ENCODE measurements at places on chromosomes 11 and 22.

DNA sequence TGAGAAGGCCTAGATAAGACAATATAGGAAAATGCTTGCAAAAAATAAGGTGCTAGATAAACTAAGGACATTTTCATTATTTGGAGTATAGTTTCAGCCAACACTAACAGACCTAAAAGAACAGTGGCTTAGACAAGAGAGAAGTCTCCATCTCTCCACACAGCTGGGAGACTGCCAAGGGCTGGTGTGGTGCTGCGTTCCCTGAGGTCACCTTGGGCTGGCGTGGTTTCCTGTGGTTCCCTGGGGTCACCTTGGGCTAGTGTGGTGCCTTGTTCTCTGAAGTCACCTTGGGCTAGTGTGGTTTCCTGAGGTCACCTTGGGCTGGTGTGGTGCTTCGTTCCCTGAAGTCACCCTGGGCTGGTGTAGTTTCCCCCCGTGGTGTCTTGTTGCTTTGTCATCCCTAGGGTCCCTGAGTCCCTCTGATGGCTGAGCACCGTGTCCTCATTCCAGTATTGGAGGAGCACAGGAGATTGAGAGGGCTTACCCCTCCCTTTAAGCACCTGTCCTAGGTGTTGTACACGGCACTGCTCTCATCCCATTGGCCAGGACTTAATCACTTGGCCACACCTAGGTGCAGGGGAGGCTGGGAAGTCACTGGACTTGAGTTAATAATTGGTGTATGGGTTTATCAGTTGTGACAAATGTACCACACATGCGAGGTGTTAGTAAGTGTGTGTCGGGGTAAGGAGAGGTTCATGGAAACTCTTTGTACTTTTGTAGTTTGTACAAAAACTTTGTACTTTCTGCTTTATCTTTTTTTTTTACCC is 14.9 kb downstream of the SAMM50 start:
- DNase-seq: no peak

DNA sequence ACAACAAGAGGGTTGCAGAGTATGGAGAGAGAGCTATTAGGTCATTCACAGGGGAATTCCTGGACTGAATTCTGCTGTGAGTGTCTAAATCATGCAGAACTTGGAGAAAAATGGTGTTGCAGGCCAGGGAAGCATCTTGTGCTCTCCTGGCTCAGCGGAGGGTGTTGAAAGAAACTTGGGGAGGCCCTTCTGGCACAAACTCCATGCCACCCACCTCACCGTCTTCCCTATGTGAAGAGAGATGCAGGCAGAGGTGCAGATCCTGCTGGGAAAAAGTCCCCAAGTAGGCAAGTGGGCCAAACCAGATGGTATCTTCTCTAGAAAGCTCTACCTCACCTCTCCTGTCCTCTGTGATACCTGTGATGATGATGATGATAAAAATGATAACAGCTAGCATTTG is 604.3 kb upstream of the API5 start:
- DNase-seq: no peak

- no peak for DNase-seq
Measured at GRCh38 chr11:30089921-30090320, 73.1 kb upstream of the KCNA4 start.

- no peak for DNase-seq
Measured at GRCh38 chr11:9672918-9673317, 9.0 kb downstream of the SWAP70 start.

DNA sequence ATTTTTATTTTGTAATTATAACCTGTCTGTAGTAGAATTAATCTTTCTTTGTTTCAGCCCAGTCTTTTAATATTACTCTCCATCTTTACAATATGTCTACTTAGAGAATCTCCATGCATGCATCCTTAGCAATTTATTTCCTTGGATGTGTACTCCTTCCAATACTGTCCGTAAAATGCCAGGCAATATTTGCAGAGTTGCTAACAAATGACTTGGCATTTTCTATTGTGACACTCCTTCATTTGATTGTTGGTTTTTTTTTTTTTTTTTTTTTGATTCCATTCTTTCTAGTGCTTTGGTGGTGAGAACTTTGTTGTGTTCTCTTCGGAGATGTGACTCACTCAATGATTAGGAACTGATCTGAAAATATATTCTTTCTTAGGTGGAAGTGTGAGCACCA is 220.3 kb downstream of the CNTN5 start:
- DNase-seq: no peak

DNA sequence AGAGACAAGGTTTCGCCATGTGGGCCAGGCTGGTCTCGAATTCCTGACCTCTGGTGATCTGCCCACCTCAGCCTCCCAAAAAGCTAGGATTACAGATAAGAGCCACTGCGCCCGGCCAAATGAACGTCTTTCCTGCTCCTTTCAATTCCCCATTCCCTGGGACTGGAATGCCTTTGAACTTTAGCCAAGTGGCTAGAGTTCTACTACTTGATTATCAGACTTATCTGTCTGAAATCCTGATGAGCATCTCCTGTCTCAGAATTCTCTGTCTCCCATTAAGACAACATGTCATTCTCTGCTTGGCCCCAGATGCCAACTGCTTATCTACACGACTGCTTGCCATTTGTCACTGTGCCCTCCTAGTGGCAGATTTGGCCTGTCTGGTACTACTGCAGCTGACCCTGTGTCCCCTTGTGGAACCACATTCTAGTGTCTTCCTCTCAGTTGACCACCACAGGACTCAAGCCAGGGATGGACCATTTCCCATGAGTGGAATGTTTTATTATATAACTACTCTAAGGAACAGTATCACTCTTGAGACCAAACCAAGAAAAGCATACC is 33.1 kb upstream of the IPO7 start:
- no peak for DNase-seq

DNA sequence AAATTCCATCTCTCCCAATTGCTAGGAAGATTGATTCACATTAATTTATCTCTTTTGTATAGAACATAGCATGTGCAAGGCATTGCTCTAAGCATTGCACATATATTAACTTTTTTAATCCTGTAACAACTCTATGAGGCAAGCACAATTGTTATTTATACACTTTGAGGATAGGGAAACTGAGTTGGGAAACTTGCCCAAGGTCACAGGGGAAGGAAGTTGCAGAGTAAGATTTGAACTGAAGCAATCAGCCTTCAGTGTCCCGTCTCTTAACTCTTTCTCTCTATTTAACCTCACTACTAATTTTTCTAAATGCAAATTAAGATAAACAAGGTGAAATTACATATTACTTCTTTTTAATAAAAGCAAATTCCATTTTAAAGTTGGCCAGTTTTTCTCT is 22.2 kb downstream of the OR56B4 start:
- DNase-seq: peak; percentile 82

- no peak for DNase-seq
Measured at GRCh38 chr22:31275018-31275417, 17.3 kb downstream of the PIK3IP1 start.

GRCh38 chr22:21764038-21764804 is 28.6 kb upstream of the YPEL1 start:
- DNase-seq: no peak

GRCh38 chr22:50728523-50728931 is 9.5 kb upstream of the ACR start:
- DNase-seq: no peak

- DNase-seq: no peak
Measured at GRCh38 chr11:57316017-57316416, 8.7 kb downstream of the TNKS1BP1 start.

- DNase-seq: peak; percentile 94
Measured at GRCh38 chr22:43187171-43188099, 501 bp upstream of the TTLL12 start.

DNA sequence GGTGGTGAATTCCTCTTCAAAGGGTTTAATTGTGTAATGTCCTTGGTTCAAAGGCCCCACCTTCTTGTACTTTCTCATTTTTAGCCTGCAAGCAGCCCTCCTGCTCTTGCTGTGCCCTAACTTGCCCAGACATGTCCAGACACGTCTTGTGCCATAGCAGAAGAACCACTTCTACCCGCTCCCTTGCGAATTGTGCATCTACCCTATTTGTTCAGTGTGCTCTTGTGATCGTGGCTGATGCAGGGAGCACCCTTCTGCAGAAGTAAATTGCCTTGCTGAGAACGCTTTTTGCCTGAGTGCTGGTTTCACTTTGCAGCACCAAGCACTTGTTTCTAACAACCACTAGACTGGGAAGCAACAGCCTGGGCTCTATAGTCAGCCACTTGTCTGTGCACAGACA is 249.4 kb downstream of the SBF2 start:
- peak; percentile 15 for DNase-seq

GRCh38 chr11:76005756-76006155 is 190.7 kb downstream of the UVRAG start:
- DNase-seq: no peak

GRCh38 chr22:23504516-23504915 is 75.6 kb downstream of the IGLL1 start:
- no peak for DNase-seq

- peak; percentile 29 for DNase-seq
Measured at GRCh38 chr11:17978553-17979287, 34.1 kb downstream of the SERGEF start.

DNA sequence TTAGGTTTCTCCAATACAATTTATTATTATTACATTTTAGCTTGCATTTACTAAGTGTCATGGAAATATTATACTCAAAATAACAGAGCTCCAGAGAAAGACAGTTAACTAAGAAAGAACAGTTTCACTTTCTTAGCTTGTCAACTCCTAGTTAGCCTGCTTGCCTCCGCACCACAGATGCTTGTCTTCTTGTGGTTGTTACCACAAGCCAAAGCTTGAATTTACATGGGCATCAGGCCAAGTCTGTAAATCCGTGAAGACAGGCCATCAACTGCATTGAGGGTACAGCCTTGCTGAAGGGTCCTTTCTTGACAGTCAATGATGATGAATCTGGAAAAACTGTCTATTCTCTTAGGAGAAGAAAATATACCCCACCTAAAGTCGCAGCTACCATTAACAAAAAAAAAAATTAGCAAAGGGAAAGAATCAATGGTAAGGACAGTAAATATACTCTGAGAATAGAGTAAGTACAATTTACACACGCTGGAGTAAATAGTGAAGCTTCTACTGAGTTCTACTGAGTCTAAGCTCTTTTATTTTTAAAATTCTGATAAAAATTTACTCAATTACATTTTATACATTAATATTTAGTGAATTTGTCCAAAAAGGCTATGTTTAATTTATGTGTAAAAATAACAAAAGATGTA is 15.6 kb upstream of the DENND5A start:
- no peak for DNase-seq

DNA sequence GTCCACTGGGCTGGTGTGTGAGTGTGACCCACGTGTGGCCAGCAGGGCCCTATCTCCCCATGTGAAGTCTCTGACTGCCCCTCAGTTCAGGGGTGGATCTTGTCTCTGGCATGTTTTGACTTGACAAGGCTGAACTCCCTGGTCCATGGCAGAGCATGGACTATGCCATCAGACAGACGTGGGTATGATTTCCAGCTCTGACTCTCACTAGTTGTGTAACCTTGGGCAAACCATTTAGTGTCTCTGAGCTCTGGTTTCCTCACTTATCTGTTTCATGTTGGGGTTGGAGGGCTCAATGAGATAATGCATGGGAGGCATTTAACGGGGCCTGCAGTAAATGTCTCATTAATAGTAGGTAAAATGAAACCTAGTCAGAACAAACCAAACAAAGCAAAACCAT is 254.5 kb upstream of the NARS2 start:
- DNase-seq: peak; percentile 64

DNA sequence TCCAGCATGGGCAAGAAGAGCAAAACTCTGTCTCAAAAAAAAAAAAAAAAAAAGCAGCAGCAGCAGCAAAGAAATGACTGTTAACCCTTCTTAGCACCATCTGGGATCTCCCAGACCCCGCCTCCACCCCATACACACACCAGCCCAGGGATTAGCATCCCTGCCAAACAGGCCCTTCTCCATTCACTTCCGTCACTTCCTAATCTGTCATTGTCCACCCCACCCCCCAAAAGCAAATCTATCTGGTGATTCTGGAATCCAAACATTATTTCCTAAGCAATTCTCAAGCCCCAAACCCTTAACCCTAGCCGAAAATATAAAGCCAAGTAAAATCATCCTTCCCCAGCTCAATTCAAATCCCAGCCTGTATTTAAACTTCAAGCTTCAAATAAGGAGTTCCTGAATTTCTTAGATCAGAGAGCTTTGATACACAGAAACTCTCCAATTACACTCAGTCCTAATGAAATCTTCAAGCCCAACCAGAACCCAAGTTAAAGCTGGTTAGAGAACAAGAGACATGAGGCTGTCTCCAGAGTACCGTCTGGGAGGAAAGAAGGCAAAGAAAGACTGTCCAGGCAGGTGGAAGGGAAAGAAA is 6.0 kb upstream of the AHNAK start:
- DNase-seq: no peak

- no peak for DNase-seq
Measured at GRCh38 chr11:78380615-78381051, 37.0 kb downstream of the GAB2 start.

GRCh38 chr11:120391292-120391691 is 55.1 kb downstream of the ARHGEF12 start:
- no peak for DNase-seq

DNA sequence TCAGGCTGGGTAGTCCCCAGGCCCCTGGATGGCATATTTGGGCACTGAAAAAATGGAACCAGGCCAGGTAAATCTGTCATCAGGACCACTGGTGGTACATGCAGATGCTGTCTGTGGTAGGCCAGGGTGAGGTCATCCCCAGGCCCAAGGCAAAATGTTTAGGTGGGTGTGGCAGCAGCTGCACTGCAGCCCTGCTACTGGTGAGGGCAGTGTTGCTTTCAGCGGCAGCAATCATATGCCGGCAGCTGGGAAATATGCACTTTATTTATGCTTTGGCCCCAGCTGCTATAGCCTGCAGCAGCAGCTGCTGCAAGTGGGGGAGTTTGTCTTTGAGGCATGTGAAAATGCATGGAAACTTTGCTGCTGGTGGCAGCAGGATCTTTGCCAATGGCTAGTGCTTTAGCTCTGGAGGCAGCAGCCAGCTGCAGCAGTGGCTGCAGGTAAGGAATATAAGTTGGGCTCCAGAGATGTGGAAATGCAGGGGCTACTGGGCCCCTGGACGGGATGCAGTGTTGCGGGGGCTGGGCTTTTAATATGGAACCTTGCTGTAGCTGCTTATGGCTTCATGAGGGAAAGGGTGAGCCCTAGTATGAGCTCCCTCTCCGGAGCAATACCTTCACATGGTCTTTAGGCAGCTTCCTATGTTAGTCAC is 365.7 kb upstream of the CADM1 start:
- peak; percentile 78 for DNase-seq

DNA sequence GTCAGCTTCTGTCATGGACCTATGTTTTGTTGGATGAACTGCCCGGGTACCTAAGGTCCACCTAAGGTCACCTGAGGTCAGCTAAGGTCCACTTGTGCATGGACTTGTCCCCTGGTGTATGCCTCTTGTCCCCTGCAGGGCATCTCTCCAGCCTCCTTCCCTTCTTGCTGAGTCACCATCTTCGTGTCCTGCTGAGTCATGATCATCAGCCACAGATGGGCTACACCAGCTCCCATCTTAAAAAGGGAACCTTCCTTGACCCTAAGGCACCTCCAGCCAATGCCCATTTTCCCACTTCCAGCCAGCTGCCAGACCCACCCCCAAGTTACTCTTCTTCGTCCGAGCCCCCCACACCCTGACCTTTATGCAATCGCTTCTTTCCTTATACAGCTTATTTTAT is 544.9 kb downstream of the TBC1D22A start:
- DNase-seq: no peak

Measured in inflammatory macrophage treated with lipopolysaccharide for 4 hours (primary cell).